Renal cortical epithelial cell (primary cell): ENCODE measurements at places on chromosomes 13 and 19.
A peak's percentile ranks its signal among the peaks of the same experiment; 100 is the strongest.

DNA sequence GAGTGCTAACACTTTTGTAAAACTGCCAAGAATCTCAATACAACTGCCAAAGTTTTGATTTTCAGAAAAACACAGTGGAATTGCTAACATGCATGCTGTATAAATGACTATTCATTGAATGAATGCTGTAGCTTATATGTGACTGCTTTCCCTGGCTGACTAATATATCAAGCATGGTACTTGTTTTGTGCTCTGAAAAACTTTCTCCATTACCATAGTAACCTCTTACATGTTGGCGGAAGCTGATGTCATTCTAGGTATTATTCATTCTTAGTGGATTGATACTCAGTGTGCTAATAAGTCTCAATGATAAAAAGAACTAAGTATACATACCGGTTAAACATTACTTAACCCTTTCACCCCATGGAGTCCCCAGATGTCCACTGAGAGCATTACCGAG lies 166.1 kb upstream of the MYO16 start:
- peak; percentile 90 for DNase-seq

DNA sequence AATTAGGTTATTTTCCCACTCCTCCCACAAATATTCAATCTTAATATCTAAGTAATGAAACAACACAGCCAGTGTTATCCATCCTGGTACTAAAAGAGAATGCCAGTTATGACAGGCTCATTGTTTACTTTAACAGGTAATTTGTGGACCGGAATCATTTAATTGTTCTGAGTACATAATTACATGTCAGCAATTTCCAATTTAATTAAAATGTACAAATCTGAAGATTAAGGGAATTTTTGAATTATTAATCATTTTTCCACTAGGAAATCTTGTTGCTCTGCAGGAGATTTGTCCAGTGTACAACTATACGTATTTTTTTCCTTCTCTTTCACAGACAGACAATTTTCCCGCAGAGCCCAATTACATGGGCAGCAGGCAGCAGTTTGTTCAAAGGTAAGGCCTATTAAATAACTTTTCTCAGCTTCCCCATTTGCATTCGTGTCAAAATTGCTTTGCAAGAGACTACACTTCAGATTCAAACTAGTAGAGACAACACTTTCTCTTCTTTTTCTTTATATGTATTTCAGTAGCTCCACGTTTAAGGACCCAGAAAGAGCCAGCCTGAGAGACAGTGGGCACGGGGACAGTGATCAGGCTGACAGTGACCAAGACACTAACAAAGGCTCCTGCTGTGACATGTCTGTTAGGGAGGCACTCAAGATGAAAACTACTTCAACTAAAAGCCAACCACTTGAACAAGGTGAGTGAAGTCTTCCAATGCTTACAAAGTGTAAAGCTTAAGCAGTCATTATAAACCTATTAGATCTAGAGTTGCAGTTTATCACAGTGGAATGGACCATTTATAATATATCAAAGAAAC lies 34.8 kb downstream of the PCDH17 start:
- DNase-seq, result no peak

DNA sequence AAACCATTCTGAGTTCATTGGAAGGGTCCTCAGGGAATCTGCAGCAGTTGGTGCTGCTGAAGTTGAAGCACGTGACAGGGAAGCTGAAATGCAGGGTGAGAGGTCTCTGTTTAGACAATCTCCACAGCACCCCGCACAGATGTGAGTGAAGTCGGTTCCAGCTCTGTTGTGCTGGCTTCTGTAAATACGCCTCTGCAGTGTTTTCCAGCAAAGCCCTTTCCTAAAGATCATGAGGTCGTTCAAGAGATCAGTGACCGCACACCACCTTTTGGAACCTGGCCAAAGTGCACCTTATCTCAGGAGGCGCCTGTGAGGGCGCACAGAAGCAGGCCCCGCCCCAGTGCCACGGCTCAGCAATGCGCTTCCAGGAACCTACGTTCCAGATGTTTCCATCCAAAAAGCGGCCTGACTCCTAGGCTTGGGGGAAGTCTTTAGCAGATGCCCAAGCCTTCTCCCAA lies 10.8 kb downstream of the CUL4A start:
- no peak for DNase-seq

DNA sequence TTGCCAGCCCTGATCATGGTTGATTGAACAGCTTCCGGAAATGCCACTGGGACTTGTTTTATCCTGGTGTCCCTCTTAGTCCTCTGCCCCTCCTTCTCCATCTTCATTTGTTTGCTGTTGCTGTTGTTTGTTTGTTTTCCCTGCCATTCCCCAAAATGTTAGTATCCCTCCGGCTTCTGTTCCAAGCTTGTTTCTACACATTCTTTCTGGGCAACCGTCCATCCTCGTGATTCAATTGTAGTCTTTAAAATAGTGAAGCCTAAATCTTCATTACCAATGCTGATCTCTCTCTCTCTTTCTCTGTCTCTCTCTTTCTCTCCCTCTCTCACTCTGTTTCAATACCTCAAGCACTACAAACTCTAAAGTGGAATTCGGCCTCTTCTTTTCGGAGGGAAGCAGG lies 649.3 kb upstream of the ARGLU1 start:
- DNase-seq, result no peak
